ENCODE measurements at places on chromosomes 1 and 21.

DNA sequence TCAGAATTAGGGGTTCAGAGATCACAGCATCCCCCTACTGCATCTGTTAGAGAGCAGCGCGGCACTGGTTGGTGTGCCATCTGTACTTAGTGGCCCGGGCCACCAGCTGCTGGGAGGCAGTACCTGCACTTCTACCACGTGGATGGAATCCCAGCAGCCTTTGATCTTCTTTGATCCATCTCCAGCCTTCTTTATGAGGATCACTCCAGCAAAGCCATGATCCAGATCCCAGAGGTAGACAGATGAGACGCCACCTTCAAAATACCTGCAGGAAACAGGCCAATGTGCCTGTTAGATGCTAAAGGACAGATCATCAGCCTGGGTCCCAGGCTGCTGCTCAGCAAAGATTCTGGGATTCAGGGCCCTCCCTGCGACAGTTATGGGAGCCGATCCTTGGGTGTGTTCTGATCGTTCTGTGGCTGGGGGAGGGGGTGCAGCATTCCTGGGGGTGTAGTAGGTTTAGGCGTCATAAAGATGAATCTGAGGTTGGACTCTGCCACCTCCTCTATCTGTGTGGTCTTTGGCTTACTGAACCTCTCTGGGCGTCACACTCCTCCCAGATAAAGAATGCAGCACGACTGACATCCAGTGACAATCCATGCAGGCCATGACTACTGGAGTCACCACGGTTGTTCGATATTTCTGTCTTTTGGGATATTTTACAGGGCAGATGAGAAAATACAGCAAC, 45.3 kb downstream of the SLC66A1 start:
- no peak for DNase-seq

- no peak for DNase-seq
These were observed 45.7 kb downstream of the CAPZB start for GRCh38 chr1:19439464-19440171.

DNA sequence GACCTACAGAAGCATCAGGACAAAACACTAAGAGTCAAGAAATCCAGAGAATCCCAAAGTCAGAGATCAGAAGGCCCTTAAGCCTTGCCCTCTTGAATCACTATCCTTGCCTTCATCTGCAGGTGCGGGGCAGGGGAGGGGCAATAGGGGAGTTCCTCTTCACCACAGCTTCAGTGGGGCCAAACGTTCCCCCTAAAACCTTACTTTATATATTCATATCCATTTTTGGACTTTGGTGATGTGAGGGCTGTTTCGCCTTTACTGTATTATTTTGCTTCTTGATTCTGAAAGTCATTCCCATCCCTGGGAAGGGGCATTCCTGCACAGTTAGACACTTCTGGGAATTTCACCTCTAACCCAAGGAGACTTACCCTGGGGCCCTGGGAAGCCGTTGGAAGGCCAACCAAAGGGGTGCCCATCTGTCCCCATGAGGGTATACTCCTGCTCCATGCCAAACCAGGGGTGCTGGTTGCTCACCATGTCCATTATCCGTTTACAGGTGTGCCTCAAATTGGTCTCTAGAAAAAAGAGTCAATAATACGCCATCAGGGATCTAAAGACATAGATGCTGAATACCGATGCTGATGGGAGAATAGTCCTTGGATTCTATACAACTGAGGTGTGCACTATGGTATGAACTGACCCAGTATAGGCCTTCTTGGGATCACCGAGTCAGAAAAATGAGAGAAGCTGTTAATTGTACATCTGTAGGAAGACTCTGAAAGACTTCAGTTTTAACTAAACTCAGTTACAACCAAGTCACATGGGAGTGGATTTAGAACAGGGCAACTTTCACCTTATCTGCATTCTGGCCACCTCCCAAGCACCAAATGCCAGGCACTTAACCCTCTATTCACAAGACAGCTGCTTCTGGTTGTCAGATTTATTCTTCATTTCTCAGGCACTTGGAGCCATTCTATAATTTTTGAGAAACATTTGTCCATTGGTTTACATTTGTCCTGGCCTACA, 5.4 kb downstream of the GLUL start:
- no peak for DNase-seq

DNA sequence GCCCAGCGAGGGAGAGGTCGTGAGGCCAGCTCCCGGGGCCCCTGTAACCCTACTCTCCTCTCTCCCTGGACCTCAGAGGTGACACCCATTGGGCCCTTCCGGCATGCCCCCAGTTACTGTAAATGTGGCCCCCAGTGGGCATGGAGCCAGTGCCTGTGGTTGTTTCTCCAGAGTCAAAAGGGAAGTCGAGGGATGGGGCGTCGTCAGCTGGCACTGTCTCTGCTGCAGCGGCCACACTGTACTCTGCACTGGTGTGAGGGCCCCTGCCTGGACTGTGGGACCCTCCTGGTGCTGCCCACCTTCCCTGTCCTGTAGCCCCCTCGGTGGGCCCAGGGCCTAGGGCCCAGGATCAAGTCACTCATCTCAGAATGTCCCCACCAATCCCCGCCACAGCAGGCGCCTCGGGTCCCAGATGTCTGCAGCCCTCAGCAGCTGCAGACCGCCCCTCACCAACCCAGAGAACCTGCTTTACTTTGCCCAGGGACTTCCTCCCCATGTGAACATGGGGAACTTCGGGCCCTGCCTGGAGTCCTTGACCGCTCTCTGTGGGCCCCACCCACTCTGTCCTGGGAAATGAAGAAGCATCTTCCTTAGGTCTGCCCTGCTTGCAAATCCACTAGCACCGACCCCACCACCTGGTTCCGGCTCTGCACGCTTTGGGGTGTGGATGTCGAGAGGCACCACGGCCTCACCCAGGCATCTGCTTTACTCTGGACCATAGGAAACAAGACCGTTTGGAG, 23.7 kb upstream of the TNFRSF1B start:
- DNase-seq, result no peak

DNA sequence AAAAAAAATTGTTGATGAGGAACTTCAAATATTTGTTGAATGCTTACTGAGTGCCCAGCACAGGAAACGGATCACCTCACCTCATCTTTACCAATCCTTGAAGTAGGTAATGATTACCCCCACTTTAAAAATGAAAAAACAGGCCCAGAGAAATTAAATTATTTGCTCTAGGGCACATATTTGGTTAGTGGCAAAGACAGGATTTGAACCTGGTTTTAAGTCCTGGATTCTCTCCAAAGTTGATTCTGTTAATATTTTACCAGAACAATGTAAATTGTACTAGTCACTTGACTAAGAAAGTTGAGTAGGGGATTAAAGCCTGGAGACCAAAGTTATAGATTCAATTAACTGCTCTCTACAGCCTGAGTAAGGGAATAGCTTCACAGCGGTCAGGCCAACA, 97.9 kb downstream of the GIPC2 start:
- DNase-seq, result no peak

DNA sequence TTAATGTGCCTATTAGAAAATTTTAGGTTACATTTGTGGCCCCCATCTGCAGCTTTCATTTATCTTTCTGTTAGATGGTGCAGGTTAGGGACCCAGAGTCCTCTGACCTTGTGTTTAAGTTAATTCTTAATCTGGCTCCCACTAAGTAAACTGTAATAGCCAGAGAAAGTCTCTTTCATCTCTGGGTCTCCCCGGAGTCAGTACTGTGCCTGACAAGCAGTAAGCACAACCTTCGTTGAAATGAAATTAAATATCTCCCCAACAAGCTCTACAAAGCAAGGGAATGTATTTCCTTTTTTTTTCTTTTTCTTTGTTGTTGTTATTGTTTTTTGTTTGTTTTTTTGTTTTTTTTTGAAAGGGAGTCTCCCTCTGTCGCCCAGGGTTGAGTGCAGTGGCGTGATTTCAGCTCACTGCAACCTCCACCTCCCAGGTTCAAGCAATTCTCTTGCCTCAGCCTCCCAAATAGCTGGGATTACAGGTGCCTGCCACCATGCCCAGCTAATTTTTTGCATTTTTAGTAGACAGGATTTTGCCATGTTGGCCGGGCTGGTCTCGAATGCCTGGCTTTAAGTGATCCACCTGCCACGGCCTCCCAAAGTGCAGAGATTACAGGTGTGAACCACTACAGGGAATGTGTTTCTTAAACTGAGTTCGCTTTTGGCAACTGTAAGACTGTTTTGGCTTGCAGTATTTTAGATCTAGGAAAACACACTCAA, 81.6 kb downstream of the HHIPL2 start:
- DNase-seq, result no peak

DNA sequence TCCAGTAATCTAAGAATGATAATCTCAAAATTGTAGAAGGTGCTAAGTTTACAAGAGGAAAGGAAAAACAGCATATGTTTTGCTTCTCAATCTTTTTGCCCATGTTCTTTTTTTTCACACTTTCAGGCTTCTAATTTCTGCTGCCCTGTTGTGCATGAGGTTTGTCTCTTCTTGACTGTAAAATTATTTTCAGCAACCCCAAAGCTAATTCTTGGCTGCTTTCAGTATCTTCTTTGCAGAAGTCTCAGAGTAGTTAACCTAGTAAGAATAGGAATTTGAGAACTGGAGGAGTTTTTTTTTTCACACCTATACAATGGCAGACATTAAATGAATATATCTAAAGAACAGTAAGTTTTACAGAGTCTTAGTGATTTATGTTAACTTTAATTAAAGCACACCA, 26.4 kb downstream of the DENND2D start:
- DNase-seq, result no peak

- DNase-seq, result no peak
These were observed 614.3 kb upstream of the ADAMTS5 start for GRCh38 chr21:27581168-27581567.

DNA sequence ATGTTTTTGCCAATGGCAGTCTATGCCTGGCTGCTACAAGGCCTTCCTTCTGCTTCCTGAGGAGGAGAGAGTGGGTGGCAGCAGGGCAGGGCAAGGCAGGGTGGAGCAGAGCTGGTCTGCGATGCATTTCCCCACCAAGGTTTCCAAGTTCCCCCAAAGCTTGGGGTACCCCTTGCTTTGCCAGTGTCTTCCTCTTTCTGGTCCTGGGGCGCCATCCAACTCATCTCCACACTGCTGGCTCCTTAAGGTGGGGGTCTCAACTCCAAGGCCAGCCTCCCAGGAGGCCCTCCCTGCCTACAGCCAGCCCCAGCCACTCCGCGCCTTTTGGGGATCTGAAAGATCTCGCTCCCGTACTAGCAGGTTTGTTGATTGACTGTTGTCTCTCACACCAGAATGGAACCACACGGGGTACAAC, 3.9 kb upstream of the SKI start:
- no peak for DNase-seq

DNA sequence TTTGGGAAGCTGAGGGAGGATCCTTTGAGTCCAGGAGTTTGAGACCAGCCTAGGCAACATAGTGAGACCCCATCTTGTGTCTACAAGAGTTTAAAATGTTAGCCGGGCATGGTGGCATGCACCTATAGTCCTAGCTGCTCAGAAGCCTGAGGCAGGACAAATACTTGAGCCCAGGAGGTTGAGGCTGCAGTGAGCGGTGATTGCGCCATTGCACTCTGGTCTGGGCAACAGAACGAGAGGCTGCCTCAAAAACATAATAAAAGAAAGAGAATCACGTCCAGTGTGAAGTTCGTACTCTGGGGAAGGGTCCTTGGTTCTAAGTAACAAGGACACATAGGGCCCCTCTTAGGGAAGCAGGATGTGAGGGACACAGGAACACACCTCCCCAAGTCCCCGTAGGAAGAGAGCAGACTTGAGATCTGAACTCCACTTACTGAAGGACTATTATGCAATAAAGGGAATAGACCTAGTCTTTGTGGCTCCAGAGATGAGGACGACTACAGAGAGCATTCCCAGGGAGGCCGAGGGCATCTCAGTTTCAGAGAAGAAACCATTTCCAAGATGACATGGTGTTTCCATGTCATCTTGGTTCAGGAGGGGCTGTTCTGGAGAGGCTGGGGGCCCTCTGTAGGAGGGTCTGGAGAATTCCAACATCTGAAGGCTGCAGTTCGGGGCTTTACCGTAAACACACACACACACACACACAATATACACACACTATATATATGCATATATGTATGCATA, 10.8 kb upstream of the ENO1 start:
- no peak for DNase-seq

GRCh38 chr1:107782217-107782845, 182.6 kb downstream of the VAV3 start:
- DNase-seq, result peak; percentile 14

DNA sequence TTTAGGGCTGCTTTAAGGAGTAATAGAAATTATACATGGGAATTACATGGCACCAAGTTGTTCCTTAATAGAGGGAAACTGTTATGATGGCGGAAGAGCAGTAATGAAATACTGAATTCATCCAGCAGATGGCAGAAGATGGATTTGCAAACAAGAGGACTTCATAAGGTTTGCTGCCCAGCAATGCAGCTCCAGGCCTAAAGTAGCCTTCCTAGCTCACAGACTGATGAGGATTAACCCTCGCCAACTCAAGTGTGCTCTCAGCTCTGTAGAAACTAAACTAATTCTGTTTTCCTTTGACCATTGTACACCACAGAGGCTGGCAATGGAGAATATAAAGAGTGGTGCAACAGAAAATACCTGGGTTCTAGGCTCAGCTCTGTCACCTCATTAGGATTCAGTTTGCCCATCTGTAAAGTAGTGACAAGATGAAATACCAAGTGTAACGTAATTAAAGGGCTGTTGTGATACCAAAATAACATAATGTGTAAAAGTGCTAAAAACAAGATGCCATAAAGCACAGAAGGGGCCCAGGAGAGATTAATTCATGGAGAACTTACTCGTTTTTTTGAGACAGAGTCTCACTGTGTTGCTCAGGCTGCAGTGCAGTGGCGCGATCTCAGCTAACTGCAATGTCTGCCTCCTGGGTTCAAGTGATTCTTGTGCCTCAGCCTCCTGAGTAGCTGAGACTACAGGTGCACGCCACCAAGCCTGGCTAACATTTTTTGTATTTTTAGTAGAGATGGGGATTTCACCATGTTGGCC, 102.4 kb upstream of the SERBP1 start:
- no peak for DNase-seq

- no peak for DNase-seq
These were observed 48.2 kb upstream of the TNFSF4 start for GRCh38 chr1:173255214-173255813.

- no peak for DNase-seq
These were observed 134.7 kb downstream of the PSMG1 start for GRCh38 chr21:39048574-39048973.

- DNase-seq, result no peak
These were observed 36.0 kb downstream of the NUAK2 start for GRCh38 chr1:205285381-205286101.

DNA sequence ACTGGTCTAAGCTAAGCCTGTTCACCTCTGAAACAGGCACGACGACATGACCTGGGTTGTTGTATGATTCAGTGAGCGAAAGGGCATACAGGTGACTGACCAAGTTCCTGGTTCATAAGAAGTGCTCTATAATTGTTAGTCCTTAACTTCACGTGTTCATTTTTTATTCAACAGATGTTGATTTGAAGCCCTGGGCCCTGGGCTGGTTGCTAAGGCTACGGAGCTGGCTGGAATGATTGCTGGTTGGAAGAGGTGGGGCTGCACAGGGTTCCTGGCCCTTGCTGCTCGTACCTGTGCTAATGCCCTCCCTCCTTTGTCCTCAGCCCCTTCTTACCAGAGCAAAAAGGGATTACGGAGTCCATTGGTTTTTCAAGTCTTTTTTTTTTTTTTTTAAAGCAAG, 111.3 kb upstream of the CSF3R start:
- no peak for DNase-seq

GRCh38 chr1:115118611-115119010, 29.3 kb upstream of the TSPAN2 start:
- DNase-seq, result no peak

- DNase-seq, result no peak
These were observed 45.9 kb upstream of the CSF3R start for GRCh38 chr1:36528361-36529349.
